SIG-M5 (cell line): ENCODE measurements at places on chromosomes 13 and 19.

- no peak for DNase-seq
These were observed 1.0 kb downstream of the CACNA1A start for GRCh38 chr19:13505164-13505695.

GRCh38 chr13:66560189-66560588, 669.9 kb downstream of the PCDH9 start:
- no peak for DNase-seq

DNA sequence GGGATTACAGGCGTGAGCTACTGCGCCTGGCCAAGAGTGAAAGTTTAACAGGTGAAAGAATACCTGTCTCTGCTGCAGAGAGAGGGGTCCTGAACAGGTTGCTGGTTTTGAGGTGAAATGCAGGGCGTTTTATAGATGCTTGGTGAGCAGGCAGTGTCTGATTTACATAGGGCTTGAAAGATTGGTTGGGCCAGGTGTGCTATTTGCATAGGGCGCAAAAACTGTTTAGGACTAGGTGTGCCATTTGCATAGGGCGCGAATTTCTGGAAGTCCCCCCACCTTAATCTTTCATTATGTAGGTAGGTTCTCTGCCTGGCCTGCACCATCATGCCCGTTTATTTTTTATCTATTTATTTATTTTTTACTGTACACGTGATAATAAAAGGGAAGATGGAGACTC, 4.5 kb upstream of the NDUFB7 start:
- DNase-seq = no peak

DNA sequence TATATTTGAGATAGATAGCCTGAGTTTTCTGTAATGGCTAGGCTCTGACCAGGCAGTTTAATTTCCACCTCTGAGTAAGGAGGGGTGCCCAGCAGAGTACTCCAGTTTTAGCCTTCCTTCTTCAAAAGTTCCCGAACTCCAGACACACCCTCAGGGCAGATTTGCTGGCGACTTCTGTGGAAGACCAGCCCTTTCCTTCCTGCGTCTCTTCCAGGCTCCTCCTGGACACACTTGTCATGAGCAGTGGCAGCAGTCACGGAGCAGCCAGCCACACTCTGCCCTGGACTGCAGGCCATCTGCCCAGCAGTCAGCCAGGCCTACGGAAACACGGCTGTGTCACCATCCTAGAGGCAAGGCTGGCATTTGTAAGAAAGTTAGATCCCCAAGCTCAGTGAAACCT, 6.6 kb upstream of the FLT1 start:
- DNase-seq = no peak

GRCh38 chr13:77507931-77508776, 27.4 kb upstream of the SCEL start:
- DNase-seq = no peak

- no peak for DNase-seq
These were observed 154.9 kb downstream of the PCDH9 start for GRCh38 chr13:67075239-67075638.

DNA sequence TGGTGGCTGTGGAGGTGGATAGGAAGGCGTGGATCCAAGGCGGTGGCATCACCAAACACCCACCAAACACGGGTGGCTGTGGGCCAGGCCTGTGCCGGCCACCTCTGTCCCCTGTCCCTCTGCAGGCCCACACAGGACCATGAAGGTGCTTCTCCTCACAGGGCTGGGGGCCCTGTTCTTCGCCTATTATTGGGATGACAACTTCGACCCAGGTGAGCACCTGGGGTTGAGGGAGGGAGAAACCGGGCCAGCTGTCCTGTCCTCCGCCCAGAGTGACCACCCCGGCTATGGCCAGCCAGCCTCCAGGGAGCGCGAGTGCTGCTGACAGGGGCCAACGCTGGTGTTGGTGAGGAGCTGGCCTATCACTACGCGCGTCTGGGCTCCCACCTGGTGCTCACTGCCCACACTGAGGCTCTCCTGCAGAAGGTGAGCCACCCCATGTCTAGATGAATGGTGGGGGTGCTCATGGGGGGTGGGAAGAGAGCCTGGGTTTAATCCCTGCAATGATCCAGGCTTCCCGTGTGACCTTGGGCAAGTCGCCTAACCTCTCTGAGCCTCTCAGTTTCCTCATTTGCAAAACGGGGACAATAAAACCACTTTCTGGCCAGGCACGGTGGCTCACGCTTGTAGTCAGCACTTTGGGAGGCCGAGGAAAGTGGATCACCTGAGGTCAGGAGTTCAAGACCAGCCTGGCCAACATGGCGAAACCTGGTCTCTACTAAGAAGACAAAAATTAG, 4.0 kb downstream of the HSD11B1L start:
- DNase-seq = no peak
